ENCODE measurements at places on chromosomes 6 and 20.

GRCh38 chr6:131459005-131459404 is 114.0 kb upstream of the ARG1 start:
- no peak for DNase-seq

DNA sequence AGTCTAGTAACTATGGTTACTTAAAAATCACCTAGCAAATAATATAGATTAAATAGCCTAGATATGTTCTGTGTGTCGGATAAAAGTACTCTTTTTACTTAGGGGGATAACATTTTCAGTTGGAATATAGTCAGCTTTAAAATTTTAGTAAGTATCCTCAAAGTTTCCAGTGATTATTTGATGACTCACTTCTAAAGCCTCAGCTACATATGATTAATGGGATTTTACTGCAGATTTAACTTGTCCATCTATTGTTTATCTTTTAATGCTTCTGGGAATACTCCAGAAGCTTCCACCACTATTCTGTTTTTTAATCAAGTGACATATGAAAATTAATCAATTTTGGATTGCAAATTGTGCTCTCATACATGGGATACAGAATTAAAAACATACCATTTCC is 8.7 kb upstream of the TENT5A start:
- DNase-seq: no peak

GRCh38 chr6:140874066-140874465 is 1258.7 kb upstream of the GJE1 start:
- no peak for DNase-seq

DNA sequence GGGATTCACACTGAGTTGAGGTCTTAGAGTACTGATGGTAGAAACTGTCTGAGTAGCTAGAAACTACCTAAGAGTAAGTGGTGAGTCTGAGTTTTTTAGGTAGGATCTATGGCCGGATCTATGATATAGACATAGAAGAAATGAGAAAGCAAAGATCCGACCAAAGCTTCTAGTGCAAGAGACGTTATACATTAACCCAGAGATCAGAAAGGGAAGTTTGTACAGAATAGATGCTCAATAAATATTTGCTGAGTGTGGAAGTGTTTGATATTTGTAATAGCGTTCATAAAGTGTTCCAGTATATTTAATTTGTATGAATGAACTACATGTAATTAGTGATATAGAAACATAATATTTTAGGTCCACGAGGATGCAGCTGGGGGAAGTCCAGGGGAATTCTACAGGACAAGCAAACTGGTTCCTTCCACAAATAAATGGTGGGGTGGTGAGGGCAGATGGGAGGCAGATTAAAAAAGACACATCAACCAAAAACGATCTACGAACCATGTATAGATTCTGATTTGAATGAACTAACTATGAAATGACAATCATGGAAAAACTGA is 31.9 kb upstream of the JARID2 start:
- no peak for DNase-seq

DNA sequence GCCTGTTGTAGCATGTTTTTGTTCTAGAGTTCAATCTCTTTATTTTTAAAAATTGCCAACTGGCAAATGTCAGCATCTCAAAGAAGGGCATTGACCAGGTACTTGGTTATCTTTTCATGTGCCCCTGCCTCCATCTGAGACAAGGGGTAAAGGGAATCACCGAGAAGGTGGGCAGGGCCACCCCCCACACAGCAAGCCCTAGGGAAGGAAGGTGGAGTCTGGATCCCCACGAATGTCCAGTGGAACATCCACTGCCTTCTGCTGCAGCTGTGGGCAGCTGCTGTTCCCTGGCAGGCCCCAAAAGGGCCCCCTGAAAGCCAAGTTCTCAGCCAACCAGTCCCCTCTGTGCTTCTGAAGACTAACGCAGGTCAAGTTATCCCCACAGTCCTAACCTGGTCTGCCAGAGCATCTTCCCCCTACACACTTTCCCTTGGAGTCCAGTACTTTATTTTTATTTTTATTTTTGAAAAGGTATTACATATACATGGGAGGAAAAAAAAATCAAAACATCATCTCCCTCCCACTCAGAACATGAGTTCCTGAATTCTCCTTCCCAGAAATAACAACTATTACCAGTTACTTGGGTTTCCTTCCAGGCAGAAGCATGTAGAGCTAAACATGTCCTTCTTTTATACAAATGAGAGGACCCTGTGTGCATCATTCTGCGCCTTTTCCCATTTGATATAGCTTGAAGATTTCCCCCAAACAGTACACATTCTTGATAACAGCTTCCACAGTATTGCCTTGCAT is 253.7 kb downstream of the MAFB start:
- no peak for DNase-seq

GRCh38 chr20:37567331-37567665 is 39.6 kb upstream of the BLCAP start:
- no peak for DNase-seq

DNA sequence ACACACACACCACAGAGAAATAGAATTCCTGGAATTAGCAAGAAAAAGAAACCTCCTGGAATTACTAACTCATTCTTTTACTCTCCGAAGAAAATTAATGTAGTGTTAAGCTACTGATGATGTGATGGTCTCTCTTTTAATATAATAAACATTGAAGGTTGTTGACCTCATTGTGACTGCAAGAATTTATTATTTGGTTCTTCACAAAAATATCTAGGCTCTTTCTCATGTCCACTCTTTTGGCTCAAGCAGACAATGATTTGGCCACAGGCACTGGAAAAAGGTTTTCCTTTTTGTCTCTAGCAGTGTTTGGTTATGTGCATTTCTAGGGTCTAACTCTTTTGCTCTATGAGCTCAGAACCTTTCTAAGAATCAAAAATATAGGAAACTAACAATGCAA is 811.9 kb downstream of the TENT5A start:
- no peak for DNase-seq
